ENCODE measurements at places on chromosomes 7 and 10.

GRCh38 chr10:103750836-103751235, 104.5 kb downstream of the SH3PXD2A start:
- DNase-seq = no peak

- no peak for DNase-seq
Observed at GRCh38 chr7:80770061-80770460, 131.6 kb downstream of the CD36 start.

- no peak for DNase-seq
Observed at GRCh38 chr10:125116652-125117310, 43.6 kb downstream of the CTBP2 start.

DNA sequence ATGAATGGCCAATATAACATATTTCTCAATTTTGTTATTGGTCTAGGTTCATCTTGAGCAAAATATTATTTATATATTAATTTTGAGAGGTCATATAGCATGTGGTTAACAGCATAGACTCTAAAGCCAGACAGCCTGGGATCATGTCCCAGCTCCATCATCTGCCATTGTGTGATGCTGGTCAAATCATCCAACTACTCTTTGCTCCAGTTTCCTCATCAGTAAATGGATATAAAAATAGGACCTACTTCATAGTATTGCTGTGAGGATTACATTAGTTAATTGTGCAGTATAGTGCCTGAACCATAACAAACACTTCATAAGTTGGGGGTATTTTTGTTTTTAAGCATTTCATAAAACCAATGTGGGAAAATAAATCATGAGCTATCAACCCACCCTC, 199.0 kb downstream of the KIAA1217 start:
- no peak for DNase-seq

- DNase-seq = no peak
Observed at GRCh38 chr7:121259826-121260225, 69.0 kb upstream of the WNT16 start.

DNA sequence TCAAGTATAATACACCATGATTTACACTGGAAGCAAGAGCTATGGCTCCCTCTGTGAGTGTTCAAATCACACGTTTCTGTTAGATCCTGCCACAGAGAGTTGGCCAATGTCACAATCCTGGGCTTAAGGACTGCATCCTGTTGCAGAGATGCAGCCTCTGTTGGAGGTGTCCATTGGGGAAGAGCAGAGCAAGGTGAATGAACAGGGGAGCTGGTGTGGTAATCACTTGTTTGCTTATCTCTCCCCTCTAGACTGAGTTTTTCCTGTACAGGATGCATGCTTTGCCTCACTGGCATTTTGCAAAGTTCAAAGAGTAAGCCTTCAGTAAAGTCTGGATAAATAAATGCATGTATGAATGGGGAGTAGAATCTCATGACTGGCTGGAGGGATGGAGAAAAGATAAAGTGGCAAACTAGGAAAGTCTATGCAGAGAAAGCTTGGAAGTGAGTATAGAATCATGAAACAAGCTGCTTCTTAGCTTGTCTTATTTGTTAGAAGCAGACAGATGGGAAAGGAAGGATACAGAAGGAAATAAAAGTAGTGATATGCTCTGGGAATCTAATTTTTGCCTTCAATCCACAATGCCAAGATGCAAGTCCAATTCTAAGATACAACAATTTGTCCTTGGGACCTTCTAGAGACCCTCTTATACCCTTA, 605.9 kb downstream of the KCNMA1 start:
- no peak for DNase-seq

DNA sequence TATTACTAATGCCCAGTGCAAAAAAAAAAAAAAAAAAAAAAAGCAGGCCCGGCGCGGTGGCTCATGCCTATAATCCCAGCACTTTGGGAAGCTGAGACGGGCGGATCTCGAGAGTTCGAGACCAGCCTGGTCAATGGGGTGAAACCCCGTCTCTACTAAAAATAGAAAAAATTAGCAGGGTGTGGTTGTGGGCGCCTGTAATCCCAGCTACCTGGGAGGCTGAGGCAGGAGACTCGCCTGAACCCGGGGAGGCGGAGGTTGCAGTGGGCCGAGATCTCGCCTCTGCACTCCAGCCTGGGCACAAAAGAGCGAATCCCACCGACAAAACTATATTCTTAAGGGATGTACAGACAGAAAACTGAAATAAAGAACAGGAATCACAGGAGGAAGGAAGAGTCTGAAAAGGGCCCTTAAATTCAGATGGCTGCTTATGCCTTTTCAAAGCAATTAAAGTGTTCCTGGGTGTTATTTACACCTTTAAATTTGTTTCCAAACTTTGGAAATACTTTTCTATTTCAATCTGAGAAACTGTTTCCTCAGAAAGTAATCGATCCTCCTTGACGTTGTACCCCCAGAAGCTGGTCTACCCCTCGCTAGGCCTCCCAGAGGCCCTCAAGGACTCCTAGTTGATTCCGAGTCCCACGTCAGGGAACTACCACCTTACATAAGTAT, 2.0 kb upstream of the KMT2E start:
- DNase-seq = no peak

GRCh38 chr10:122746408-122746807, 46.8 kb upstream of the C10orf120 start:
- no peak for DNase-seq

DNA sequence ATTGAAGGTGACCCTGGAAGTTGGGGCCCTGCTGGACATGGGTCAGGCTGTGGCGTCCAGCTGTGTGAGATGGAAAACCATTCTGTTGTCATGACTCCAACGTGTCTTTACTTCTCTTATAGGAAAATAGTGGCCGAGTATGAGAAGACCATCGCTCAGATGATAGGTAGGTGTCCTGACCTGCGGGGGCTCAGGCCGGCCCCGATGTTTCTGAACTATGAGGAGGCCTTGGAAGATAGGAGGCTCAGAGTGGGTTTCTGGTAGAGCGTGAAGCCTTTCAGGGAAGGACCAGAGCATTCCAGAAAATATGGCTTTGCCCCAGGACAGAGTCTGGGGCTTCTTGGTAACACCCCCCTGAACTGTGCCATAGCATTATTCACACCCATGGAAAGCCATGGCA, 29.3 kb upstream of the BTBD16 start:
- DNase-seq = no peak

DNA sequence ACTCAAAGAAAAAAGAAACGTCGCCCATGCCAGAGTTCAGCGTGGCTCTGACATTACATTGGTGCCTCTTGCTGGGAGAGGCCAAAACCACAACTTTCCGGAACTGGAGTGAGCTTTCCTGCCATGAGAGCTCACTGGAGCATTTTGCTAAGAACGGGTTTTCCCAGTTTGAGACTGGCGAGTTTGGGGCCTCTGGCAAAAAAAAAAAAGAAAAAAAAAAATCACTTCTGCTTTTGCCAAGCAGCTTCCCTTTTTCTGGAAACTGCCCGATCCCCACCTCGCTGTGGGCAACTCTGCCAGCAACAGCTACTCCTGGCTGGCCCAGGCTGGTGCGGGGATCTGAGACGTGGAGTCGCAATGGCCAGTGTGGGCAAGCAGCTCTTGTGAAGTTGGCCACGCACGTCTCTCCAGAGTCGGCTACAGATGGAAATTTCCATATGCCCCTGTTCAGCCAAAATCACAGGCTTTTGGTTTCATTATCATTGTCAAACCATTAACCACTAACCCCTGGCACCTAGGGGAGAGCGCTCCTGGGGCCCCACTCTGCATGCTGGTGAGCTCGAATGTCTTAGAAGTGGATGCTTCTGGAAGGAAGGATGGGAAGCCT, 25.7 kb downstream of the PRKAG2 start:
- DNase-seq = no peak

DNA sequence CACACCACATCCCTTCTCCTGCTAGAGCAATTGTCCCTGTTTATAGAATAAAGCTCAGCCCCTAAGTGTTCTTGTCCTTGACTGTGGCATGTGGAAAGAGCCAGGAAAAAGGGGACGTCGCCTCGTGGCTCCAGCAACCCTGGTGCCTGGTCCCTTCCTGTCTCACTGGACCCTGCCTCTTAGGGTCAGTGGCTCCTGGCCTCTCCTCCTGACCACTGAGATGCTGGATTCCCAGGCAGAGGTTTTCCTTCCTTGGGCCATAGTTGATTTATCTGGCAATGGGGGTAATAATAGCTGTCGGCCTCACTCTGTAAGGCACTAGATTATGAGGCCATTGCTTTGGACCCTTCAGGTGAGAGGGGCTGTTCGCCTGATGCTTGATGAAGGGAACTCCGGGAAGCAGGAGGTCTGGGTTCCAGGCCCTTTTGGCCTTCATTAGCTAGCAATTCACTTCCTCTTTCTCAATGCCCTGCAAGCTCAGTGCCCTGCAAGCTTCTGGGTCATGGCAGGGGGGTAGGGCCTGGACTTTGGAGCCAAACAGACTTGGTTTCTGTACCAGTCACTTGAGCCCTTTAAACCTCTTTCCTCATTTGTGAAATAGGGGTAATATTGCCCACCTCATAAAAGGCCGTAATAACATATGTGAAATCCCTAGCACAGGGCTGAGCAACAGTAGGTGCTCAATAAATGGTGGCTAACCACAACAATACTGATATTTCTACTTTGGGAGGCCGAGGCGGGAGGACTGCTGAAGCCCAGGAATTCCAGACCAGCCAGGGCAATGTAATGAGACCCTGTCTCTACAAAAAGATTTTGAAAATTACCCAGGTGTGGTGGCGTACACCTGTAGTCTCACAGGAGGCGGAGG, 1.1 kb downstream of the ASL start:
- DNase-seq = no peak

DNA sequence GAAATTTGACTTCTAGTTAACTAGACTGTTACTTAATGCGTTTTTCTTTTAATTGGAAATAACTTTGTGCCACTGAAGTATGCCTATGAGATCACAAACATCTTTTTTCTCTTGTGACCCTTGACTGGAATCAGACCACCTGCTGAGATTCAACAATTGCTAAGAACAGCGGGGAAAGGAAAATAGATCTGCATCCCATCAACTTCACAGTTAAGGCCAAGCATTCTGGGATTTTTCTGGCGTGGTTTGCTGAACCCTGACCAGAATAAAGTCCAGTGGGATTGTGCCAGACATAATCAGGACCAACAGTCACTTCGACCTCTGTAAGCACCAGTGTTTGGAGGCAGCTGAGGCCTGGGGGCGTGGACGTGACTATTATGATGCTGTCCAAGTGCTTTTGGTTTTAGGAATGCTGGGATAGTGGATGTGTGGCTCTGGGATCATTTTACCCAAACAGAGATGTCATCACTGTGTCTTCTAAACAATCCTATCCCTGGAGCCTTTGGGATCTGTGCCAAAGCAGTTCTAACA, 373.3 kb upstream of the PRKCQ start:
- DNase-seq = no peak

GRCh38 chr7:77867537-77867865, 68.9 kb downstream of the PHTF2 start:
- no peak for DNase-seq

GRCh38 chr10:87654212-87654611, 5.5 kb upstream of the PAPSS2 start:
- DNase-seq = no peak

- DNase-seq = no peak
Observed at GRCh38 chr10:91050371-91051034, 129.6 kb upstream of the ANKRD1 start.

GRCh38 chr10:74973741-74974392, 137.6 kb upstream of the SAMD8 start:
- no peak for DNase-seq

DNA sequence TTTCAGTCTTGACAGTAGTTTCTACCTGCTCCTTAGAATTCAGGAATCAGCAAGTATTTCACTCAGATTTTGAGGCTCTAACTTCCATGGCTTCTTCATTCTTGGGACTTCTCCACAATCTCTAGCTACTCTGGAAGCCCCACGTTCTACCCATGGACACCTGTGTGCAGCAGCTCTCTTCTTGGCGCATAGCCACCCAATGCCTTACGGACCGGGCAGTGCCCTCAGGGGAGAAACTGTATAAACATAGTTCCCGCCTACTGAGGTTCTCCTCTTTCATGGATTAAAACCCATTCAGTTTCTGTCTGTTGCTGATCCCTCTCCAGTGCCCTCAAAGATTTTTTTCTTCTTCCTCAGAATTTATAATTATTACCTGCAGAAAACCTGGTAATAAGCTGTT, 177.1 kb downstream of the SORCS1 start:
- DNase-seq = no peak

DNA sequence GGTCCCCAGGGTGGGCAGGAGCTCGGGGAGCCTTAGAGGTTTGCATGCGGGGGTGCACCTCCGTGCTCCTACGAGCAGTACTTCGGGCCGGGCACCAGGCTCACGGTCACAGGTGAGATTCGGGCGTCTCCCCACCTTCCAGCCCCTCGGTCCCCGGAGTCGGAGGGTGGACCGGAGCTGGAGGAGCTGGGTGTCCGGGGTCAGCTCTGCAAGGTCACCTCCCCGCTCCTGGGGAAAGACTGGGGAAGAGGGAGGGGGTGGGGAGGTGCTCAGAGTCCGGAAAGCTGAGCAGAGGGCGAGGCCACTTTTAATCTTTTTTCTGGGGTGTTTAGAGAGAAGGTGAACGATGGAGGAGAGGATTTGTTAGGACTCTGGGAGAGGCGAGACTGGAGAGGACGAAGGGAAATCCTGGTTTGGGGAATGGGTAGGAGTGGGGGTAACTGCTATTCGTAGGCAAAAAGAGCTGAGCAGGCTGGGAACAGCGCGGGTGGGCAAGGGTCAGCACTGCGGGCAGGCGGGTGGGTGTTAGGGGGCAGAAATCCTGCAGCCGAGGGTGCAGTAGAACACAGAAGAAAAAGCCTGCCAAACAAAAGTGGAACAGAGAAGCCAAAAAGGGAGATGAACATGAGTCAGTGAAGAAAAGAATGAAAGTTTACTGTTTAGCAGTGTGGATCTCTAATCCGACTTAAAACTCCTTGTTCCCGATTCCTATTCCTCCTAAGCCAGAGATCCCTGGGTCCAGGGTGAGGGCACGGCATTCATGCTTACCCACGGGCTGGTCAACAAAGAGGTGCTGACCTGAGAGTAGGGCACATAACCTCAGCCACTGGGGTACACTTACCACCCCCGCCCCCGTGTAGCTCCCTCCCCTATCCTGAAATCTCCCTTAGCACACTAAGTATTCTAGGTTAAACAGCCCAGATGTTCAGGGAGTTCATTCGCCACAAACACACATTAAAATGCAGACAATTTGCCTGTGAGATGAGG, 26.9 kb downstream of the PRSS2 start:
- no peak for DNase-seq

DNA sequence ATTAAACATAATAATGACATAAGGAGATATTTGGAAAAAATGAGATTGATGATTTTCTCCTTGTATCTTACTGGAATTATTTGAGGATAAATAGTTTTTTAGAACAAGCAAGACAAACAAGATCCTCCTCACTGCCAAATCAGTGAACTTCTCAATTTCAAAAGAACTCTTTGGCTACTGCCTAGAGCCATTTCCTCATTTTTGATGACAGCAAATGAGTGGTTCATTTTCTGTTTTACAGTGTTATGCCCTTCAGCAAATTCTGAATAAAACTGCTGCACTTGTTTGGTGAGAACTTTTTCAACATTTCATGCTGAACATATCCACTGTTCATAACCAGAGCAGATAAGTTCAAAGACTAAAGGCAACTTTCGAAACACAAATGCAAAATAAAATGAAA, 42.5 kb upstream of the AHR start:
- no peak for DNase-seq

DNA sequence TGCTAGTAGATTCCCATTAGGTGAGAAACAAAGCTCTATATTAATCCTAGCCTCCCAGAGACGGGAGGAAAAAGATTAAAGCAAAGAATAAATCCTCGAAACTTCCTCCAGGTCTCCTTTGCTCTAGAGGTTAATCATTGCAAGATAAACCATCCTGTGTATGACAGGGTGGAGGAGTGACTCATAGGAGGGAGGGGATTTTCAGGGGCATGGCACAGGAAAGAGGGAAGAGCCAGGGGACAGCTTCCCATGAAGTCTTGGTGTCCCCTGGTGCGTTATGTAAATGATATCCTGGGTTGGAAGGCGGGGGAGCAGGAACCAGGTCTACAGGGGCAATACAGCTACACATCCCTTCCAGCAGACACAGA, 780 bp downstream of the CYP3A5 start:
- DNase-seq = no peak

- no peak for DNase-seq
Observed at GRCh38 chr7:131285556-131285955, 42.1 kb upstream of the MKLN1 start.
